ENCODE measurements at places on chromosomes 1 and 21.

DNA sequence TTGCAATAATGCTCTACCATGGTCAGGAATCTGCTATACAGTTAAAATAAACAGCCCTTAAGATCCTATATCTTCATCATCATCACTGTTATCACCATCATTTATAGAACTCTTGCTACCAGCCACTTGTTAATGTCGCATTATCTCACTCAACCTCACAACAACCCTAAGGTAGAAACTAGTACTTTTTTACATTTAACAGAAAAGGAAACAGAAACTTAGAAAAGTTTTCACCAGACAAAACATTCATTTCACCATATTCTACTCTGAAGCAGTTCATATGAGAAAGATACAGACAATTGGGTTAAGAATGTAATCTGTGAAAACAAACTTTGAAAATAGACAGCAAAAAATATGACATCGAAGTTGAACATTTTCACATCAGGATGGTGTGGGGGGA lies 262.6 kb downstream of the ATG4C start:
- DNase-seq = no peak

- no peak for DNase-seq
Observed at GRCh38 chr1:12811409-12811784, 19.8 kb downstream of the PRAMEF11 start.

DNA sequence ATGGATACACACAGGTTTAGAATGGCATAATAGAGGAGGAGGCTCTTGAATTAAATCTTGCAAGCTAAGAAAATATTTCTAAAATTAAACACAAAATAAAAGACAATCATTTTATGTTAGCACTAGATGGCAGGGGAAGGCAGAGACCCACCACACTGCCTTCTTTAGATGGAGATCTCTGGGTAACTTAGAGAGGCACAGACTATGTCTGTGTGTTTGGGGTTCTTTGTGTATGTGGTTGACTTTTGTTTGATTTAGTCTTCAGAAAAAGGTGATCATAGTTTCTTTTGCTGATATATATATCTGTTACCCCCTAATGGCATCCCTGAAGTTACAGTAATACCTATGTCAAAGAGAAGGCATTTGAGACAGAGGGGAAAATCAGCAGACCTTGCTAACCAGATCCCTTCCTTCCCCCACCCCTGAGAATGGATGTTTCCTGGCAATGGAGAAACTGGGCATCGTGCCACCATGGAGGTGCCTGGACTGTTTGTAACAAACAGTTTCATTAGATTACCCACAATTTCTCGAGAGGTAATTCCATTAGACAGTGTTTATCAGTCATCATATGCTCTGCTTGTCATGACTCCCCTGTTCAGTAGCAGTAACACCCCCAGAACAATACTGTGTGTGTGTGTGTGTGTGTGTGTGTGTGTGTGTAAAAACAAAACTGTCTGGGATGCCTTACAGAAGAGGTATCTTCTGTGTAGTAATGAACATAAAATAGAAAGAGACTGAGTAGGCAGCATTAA lies 228.3 kb upstream of the DEPDC1 start:
- no peak for DNase-seq

- DNase-seq = no peak
Observed at GRCh38 chr1:23122023-23122748, 46.5 kb downstream of the LUZP1 start.

DNA sequence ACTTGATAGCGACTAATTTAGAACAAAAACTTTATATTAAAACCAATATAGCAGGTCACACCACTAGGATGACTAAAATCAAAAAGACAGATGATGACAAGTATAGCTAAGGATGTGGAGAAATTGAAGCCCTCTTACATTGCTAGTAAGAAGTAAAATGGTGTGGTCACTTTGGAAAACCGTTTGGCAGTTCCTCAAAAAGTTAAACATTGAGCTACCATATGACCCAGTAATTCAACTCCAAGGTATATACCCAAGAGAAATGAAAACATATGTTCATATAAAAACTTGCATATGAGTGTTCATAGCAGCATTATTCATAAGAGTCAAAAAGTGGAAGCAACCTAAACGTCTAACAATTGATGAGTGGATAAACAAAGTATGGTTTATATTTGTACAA lies 13.0 kb upstream of the SERINC2 start:
- no peak for DNase-seq

DNA sequence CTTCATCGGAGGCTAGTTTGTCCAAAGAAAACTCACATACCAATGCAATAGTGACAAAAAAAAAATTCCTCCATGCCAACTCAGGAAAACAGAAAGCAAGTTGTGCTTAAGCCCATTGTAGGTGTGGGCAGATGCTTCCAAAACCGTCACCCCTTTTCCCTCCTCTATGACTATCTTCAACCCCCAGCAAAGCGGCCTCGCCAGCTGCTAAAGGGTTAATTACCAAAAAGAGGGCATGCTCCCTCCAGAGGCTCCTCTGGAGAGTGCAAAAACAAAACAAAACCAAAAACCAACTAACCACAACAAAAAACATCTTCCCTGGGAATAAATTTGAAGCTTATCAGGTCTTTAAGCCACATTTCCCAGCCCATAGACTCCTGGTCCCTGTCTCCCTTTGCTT lies 1.2 kb downstream of the LMOD1 start:
- DNase-seq = no peak

DNA sequence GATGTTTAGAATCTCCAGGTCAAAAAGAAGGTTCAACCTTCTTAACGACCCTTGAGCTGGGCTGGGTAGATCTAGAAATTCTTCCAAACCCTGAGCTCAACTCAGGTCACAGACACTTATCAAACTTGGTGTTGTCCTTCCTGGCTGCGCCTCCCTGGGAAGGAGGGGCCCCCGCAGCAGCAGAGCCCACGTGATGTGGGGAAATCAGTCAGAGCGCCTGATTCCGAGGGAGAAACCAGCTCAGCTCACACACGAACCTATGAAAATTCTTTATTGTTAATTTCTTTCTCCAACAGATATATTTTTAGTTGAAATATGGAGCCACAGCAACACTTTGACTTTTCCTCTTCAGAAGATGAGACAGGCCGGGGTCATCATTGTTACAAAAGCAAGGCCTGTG lies 24.3 kb upstream of the CLSTN1 start:
- no peak for DNase-seq

GRCh38 chr1:3035563-3036446 lies 14.5 kb downstream of the ACTRT2 start:
- no peak for DNase-seq

GRCh38 chr1:76939817-76940216 lies 72.5 kb downstream of the ST6GALNAC5 start:
- no peak for DNase-seq

GRCh38 chr1:228013935-228014930 lies 7.4 kb downstream of the WNT3A start:
- DNase-seq = peak; percentile 60

- DNase-seq = no peak
Observed at GRCh38 chr1:11484321-11484655, 5.3 kb downstream of the DISP3 start.

GRCh38 chr1:50959303-50959912 lies 659 bp downstream of the FAF1 start:
- no peak for DNase-seq

DNA sequence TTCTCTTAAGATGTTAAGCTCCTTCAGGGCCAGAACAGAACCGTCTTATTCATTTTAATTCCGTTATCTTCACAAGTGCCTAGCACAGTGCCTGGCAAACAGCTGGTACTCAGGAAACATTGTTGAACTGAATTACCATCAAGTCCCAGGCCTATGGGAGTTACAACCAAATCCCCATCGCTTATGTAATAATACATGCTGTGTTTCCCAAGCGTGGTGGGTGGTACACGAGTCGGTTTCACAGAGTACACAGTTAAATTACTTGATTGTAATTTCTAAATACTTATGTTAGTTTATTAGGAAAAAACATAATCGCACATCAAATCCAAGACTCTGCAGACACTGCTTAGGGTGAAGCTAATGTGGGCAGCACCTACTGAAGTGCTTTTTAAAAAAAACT lies 1.0 kb downstream of the ANGEL2 start:
- no peak for DNase-seq

DNA sequence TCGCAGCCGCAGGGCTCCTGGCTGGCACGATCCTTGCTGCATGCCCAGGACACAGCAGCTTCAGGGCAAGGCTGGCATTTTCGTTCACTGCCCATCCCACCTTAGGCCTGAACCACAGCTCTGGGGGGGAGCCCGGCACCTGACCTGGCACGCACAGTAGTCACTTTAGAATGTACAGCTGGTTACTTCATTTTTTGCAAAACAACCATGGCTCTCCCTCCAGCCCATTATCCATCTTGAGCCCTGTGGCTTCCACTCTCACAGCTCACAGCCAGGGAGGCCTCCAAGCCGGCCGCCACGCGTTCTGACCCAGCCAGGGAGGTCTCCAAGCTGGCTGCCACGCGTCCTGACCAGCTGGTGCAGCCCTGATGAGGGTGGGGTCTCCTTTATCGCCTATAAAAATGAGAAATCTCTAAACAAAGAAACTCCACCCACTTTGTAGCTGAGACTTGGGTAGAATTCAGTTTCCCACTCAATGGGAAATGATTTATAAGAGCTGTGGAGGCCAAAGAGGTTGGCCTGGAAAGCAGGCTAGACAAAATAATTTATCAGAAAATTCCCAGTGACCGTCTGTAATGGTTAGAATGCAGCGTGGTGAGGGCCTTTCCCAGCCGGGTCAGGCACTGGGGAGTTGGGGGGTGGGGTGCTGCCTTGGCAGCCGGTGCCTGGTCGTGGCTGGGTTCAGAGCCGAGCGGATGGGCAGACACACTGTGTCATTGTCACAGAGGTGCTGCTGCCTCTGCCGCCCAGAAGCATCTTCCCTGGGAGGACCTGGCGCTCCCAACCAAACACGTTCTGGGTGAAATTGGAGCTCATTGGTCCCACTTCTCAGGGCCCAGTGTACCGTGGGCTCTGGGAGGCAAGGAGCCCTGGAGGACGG lies 54.6 kb upstream of the ACTRT2 start:
- no peak for DNase-seq

DNA sequence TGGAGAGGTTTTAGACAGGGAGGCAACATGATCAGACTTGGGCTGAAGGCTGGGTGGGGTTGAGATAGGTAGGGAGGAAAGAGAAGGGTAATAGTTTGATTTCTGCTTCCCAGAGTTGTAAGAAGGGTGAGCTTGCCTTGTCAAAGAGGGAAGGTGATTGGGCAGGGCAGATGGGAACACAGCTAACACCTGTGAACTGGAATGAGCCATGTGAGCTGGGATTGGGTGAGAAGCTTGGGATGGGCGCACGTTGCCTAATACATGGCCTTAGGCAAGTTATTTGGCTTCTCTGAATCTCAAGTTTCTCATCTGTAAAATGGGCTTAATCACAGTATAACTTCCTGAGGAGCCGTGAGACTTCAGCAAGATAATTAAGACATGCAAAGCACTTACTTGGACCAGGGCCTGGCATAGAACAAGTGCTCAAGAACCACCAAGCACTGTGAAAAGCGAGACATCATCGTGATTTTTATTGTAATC lies 33.8 kb upstream of the ID3 start:
- peak; percentile 99 for DNase-seq

DNA sequence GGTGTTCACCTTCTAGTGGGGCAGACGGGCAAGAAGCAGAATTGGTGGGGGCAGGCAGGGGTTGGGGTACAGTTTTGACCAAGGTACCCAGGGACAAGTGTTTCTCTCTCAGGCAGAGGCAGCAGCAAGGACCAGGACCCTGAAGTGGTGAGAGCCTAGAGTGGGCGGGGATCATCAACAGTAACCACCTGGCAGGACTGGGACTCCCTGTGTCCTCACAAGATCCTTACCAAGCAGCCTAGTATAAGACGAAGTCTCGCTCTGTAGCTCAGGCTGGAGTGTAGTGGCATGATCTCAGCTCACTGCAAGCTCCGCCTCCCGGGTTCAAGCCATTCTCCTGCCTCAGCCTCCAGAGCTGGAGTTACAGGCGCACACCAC lies 3.2 kb upstream of the NADK start:
- DNase-seq = no peak

DNA sequence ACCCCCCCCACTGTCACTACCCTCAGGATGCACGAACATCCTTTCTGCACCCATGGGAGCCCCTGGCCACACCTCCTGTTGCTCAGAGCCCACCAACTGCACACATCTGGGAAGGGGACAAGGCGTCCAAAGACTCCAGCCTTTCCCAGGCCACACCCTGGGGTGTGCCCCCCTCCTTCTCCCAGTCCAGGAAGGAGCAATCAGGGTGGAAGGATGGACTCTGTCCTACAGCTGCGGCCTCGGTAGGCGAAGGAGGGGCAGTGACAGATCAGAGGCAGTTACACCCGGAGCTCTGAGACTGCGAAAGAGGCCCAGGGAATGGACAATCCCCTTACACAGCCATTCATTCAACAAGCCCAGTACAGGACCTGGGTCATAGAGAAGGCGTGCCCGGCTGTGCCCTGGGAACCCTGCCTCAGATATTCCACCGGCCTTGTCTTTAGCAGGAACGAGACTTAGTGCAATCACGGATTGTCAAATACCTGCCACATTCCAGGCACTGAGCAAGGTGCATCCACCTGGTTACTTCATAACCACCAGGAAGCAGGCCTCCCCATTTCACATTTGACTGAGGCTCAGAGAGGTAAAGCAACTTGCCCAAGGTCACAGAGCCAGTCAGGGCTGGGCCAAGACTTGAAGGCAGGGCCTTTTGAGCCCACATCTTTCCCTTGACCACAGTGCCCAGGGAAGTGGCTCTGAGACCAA lies 9.4 kb downstream of the HSPG2 start:
- no peak for DNase-seq

GRCh38 chr1:113147073-113147625 lies 74.2 kb downstream of the LRIG2 start:
- DNase-seq = no peak

- DNase-seq = no peak
Observed at GRCh38 chr1:218991089-218991488, 182.6 kb upstream of the LYPLAL1 start.

- DNase-seq = no peak
Observed at GRCh38 chr1:192235127-192235526, 76.9 kb downstream of the RGS18 start.

- no peak for DNase-seq
Observed at GRCh38 chr1:115702959-115703358, 61.2 kb downstream of the VANGL1 start.

GRCh38 chr1:221753828-221754188 lies 11.9 kb upstream of the DUSP10 start:
- no peak for DNase-seq

DNA sequence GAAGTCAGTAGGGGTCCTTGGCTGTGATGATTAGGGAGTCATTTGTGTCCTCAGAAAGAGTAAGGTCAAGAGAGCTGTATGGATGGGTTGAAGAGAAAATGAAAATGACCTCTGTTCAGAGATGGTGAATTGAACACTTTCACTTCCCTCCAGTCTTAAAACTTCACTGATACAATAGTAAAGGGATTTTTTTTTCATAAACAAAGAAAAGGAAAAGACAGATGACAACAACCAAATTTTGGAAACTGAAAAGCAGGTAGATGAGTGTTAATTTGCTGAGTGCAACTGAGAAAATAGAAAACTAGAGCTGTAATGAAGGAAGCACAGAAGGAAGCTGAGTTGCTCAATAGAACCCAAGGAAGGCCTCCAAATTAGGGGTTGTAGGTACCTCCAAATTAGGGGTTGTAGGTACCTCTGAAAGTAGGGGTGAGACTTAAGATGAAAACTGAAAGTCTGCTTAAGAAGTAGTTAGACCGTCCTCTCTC lies 14.8 kb upstream of the S1PR1 start:
- DNase-seq = no peak

GRCh38 chr1:62435231-62436038 lies 1.4 kb upstream of the USP1 start:
- DNase-seq = no peak

- no peak for DNase-seq
Observed at GRCh38 chr1:184971522-184972265, 2.6 kb downstream of the NIBAN1 start.

GRCh38 chr21:44089001-44089911 lies 17.9 kb upstream of the PWP2 start:
- no peak for DNase-seq
